ENCODE measurements at places on chromosomes 5 and 9.
A peak's percentile ranks its signal among the peaks of the same experiment; 100 is the strongest.

DNA sequence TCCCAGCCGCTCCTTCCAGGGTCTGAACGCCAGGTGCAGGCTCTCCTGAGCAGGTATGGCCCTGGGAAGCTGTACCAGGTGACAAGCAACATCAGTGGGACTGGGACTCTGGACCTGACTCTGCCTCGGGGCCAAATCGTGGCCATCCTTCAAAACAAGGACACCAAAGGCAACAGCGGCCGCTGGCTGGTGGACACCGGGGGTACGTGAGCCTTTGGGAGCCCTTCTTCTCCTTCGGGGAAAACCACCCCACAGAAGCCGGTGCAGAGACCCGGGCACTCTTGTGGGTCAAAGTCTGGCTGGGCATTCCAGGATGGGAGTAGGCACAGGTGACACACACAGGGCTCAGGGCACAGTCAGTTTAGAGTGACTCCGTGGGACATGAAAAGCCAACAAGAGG, 45.8 kb downstream of the ARHGEF37 start:
- no peak for DNase-seq

- DNase-seq, result no peak
Measured at GRCh38 chr9:130608554-130609134, 29.3 kb downstream of the FUBP3 start.

- no peak for DNase-seq
Measured at GRCh38 chr9:95268681-95269080, 48.8 kb downstream of the FANCC start.

DNA sequence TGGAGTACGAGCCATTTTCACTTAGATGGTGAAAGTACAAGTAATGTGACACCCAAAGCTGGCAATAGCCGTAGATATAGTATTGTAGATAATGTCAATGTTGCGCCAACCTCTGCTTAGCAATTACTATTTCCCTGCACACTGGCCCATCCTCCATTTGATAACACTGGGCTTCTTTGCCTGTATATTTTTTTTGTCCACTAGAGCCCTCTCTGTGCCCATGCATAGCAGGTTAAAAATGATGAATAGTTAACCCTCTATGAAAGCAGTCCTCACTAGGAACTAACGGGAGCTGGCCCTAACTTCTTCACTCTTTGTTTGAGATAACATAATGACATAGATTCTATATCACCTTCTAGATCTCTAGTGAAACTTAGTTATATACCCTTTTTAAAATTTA, 416.8 kb downstream of the TUSC1 start:
- DNase-seq, result no peak

- DNase-seq, result no peak
Measured at GRCh38 chr9:116156621-116157314, 3.2 kb downstream of the PAPPA start.

DNA sequence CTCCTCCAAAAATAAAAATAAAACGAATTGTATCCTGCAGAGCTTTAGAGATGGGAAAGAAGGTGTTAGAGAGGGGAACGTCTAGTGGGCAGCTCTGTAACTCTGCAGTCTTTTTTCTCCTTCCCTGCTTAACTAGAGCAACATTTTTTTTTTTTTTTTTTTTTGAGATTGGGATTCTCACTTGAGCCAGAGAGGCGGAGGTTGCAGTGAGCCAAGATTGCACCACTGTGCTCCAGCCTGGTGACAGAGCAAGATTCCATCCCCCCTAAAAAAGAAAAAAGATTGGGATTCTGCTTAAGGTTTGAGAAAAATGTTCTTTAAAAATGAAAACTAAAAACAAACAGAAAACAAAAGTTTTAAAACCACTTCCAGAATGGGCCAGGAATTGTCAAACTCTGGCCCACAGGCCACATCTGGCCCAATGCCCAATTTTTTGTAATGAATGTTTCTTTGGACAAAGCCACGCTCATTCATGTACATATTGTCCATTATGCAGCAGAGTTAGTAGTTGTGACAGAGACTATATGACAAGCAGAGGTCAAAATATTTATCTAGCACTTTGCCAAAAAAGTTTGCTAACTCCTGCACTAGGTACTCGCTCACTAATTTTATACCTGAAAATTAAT, 98.5 kb downstream of the ZCCHC7 start:
- no peak for DNase-seq

DNA sequence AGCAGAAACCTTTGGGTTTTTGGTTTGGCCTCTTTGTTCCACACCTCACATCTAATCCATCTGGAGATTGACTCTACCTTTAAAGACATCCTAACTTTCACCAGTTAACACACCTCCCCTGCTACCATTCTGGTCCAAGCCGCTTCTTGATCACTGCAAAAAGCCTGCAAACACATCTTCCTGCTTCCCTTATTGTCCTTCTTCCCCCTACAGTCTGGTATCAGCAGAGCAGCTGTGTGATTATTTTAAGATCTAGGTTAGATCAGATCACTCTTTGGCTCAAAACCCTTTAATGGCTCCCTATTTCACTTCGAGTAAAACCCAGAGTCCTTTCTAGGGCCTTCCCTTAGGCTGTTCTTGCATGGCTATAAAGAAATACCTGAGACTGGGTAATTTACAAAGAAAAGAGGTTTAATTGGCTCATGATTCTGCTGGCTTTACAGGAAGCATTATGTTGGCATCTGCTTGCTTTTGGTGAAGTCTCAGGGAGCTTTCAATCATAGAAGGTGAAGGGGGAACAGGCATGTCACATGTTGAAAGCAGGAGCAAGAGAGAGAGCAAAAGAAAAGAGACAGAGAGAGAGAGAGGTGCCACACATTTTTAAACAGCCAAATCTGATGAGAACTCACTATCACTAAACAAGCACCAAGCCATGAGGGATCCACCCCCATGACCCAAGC, 1.5 kb upstream of the TEX10 start:
- DNase-seq, result no peak

GRCh38 chr9:130437011-130437789, 7.6 kb upstream of the ASS1 start:
- DNase-seq, result no peak

DNA sequence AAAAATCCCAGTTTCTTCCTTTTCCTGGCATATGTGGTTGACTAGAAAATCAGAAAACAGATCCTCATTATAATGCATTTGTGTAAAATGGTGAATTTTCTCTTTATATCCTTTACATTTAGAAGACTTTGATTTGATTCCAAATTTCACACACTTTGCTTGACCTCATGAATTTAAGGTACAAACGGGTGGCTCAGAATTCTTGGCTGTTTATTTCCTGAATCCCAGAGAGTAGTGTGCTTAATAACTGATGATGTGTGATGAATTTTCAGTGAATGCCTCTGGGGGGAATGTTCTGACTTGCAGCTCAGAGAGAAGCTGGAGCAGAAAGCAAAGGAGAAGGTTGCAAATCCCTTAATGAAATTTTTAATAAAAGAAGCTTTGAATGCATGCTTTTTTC, 126.8 kb downstream of the SPATA31D1 start:
- no peak for DNase-seq

GRCh38 chr5:136382791-136383190, 17.4 kb upstream of the TRPC7 start:
- no peak for DNase-seq

DNA sequence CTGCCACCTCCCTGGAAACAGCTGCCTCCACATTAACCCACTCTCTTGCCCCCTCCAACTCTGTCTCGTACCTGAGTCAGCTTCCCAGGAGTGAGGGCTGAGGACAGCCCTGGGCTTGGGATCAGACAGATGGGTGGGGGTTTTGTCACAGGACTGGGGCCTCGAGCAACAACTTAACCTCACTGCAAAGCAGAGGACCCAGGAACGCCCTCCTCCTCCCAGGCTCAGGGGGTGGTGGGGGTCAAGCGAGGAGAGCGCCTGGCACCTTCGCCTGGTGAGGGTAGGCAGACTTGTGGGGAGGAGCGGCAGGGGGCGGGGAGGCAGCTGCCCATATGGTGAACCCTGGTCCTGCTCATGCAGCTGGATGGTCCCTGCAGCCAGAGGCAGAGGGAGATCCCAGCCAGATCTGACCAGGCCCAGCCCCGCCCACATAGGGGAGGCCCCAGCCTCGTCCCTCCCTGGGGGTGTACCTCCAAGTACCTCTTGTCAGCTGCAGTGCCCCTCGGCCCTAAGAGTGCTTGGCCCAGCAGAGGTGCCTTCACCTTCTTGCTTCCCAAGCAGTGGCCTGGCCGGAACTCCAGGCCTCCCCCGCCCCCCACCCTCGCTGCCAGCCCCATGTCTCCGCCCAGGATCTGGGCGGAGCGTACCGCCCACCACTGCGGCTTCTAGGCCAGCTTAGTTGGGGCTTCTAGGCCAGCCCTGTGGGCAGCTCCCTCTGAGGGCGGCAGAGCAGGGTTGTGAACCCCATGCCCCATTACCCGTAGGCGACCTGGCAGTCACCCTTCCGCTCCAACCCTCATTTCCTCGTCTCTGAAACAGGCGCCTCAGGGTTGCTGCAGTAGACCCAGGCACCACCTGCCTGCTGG, at the start of gene SARDH:
SARDH (minus strand) TSS at position 579 of the 866 bp plus-strand sequence. CDS start 4,179 bp downstream, outside the sequence.
- peak; percentile 76 for DNase-seq

DNA sequence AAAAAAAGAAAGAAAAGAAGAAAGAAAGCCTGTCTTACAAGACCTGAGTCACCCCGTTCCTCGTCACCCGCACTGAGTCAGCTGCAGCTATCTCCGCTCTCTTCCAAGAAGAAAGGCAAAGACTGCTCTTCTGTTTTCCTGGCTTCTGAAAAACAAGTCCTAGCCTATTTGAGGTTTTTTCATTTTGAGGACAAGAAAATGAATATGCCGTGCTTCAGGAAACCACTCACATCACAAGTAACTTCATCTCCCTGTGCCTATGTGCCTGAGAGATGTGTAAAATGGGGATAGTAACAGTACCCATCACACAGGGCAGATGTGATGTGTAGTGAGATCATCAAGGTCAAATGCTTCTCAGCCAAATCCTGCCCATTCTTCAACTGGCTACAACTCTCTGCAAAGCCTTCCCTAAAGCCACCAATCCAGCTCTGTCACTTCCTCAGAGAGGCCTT, 78.4 kb downstream of the GLDC start:
- no peak for DNase-seq

- DNase-seq, result no peak
Measured at GRCh38 chr5:59137846-59138245, 555.0 kb downstream of the RAB3C start.
